ENCODE measurements at places on chromosomes 7 and 10.

GRCh38 chr7:88985295-88985694 lies 189.8 kb upstream of the TEX47 start:
- no peak for DNase-seq

- DNase-seq = no peak
Observed at GRCh38 chr7:149109969-149110368, 16.2 kb downstream of the ZNF425 start.

DNA sequence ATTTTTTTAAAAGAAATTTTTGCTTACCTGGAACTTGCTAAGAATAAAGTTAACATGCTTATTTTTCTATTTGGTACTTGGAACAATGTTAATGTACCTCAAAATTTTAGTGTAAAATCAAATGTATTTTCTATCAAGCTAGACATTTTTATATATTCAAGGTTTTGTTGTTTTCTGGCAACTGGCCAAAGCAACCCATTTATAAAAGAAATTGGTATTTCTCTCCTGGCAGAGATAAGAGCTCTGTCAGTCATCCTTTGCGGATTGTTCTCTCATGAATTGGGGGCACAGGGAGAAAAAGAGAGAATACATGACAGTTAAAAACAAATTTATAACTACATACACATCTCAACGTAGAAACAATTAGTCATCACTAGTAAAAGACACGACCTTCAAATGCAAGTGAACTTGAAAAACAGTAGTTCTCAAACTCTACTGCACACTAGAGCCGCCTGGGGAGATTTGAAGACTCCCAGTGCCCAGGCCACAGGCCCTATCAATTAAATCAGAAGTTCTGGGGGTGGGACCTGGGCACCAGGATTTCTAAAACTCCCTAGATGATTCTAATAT lies 152.4 kb upstream of the LAMB4 start:
- DNase-seq = no peak

GRCh38 chr7:155769701-155770100 lies 42.6 kb downstream of the SHH start:
- DNase-seq = no peak

DNA sequence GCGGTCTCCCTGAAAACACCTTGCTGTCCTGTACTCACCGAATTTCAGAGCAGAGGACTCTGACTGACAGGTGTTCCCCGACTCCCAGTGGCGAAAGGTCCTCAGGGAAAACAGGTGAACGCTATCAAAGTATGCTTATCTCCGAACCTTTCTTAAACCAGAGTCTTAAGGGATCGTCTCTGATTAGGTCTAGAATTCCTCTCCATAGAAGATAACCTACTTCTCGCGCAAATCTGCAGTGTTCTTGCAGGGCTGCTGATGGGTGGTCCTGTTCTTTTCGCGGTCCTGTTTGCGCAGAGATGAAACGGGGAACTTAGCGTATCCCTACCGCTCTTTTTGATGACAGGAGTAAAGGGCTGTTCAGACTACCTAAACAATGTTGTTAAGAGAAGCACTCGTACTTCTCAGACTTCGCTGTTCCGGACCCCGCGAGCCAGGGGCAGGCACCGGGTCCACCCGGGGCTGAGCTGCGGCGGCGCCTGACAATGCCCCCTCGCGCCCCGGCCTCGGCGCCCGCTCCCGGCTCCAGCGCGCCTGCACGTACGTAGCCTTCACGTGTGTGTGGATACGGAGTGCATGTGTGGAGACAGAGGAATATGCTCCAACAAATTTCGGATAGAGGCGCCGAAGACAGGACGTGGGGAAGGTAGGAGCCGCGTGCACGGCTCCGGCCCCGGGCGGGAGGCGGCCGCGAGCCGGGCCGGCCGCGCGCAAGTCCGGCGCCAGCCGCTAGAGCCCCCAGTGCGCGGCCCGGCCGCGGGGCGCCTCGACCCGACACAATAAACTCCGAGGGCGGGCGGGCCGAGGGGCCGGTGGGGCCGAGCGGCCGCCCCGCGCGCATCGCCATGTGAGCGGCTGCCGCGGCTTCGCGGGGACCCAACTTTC lies 766 bp upstream of the ZMYND11 start:
- peak; percentile 55 for DNase-seq

DNA sequence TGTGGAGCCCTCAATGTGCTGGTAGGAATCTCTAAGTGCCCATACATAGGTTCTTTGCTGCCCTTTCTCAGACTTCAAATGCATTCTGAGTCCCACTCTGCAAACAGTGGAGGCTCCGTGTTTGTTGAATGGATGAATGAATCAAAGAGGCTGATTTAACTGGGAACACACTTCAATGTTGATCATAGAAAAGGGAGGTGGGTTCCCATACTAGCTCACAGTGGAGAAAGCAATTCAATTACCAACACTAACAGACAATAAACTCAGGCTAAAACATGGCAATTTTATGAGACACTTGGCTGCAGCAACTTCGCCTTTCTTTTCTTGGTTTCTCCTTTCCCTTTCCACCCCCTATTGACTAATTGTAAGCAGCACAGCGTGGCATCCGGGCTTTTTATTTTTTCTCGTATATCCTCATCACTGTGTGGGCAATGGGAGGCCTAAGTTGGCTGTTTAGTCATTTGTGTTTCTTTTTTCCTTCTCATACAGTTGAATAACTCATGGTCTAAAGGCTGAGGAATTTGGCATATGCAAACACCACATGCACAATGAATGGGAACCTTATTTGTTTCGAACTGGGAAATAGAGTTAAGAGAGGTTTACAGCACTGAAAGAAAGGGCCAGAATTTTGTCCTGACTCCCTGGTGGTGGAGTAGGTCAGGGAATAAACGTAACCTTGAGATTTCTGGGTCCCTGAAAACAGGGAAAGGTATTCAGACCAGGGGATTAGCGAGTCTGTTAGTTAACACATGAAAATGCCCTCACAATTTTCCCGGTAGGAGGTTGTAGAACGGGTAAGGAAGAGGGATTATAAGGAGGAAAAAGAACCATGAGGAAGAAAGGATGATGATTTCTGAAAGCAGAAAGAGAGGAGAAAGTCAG lies 858.5 kb downstream of the KCNMA1 start:
- DNase-seq = no peak
